ENCODE measurements at places on chromosomes 5 and 9.
A peak's percentile ranks its signal among the peaks of the same experiment; 100 is the strongest.

- DNase-seq = no peak
Observed at GRCh38 chr9:76101491-76101890, 211.0 kb downstream of the PCSK5 start.

DNA sequence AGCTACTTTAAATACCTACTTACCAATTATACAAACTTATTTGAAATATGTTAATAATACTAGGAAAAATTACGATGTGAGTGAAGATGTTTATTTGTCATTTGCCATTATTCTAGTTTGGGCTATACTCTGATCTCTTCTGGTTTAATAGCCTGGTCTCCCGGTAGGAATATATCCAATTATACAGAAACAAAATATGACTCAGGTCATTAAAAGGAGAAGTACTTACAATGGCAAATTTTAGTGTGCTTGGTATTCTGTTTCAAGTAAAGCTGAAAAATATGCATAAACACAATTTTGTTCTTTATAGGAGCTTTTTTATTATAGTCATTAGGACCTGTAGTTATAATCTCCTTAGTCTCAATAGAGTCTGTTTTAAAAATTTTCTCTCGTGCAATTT, 176.8 kb downstream of the SLCO4C1 start:
- DNase-seq = no peak

- DNase-seq = peak; percentile 54
Observed at GRCh38 chr5:110054240-110054639, 364.5 kb downstream of the MAN2A1 start.

DNA sequence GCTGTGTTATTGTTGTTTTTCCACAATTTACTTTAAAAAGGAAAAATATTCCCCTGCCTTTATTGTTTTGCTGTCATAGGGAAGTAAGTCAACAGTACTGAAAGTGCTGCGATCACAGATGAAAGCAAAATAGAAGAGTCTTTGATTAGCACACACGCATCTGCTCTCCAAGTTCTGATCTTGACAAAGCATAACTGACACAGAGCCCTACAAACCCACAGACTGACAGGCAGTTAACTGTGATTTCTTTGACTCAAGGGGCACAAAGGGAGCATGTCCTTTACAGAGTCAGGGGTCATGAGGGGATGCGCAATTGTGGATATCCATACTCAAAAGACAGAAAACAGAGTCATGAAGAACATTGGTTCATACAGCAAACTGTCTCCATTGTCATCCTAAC, 123.7 kb downstream of the SNCAIP start:
- DNase-seq = no peak

- no peak for DNase-seq
Observed at GRCh38 chr5:99285606-99286005, 356.8 kb upstream of the CHD1 start.

GRCh38 chr9:118088090-118088489, 383.9 kb downstream of the TLR4 start:
- DNase-seq = no peak

DNA sequence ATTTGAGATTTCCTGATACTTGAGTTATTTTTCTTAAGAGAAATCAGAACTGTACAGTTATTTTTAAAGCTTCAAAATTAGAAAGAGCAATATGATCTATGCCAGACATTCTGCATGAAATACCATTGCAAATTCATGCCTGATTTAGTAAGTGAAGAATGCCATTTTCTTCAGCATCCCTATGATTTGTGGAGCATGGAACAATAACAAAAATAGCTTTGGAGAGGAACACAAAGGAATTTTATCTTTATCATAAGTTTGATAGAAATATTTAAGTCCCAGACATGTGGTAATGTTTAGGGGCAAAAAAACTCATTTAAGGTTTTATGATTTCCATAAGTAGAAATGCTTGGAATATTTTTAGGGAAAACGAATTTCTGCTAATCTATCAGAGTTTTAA, 1863.4 kb downstream of the EFNA5 start:
- DNase-seq = no peak

DNA sequence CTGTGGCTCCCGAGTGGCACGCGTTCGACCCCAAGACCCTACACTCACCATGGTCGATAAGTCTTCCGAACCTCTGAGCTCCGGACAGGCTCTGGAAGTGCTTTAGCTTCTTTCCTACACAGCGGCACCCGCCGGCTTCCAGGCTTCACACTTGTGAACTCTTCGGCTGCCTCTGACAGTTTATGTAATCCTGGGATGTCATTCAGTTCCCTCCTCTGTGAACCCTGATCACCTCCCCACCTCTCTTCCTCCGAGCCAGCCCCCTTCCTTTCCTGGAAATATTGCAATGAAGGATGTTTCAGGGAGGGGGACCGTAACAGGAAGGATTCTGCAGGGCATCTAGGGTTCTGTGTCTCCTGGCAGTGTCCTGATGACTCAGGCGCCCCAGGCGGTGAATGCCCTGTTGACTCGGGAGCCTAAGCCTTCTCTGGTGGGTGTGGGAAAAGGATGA, at the start of gene CD14:
Gene CD14, minus strand, starts transcription at position 155 of the 451 bp plus-strand sequence. Its CDS starts 104 bp downstream, at position 51.
- no peak for DNase-seq

DNA sequence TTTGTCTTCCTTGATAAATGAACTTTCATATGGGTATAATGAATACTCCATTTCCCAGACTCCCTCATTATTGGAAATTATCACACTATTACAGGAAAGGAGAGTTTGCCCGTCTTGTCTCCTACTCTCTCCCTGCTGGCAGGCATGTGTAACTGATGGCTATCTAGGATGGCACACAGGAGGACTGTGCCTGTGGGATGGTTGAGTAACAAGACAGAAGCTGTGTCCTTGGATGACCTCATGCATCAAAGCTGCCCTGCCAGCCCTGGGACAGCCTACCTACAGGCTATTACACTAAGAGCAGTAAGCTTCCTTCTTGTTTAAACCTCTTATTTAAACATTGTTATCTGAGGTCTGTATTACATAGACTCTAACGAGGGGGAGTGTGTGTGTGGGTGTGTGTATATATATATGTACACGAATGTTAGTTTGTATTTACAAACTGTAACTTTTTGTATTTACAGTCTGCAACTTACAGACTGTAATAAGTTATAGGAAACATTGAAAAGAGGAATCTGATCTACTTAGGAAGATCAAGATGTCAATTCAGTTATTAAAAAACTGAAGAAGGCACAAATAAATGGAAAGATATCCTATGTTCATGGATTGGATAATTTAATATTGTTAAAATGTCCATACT, 247.6 kb upstream of the ACO1 start:
- DNase-seq = no peak

- no peak for DNase-seq
Observed at GRCh38 chr5:59326596-59326995, 566.9 kb downstream of the PDE4D start.

- no peak for DNase-seq
Observed at GRCh38 chr9:105963343-105964099, 269.2 kb downstream of the TMEM38B start.

- DNase-seq = no peak
Observed at GRCh38 chr5:33277061-33277650, 163.6 kb upstream of the TARS1 start.

DNA sequence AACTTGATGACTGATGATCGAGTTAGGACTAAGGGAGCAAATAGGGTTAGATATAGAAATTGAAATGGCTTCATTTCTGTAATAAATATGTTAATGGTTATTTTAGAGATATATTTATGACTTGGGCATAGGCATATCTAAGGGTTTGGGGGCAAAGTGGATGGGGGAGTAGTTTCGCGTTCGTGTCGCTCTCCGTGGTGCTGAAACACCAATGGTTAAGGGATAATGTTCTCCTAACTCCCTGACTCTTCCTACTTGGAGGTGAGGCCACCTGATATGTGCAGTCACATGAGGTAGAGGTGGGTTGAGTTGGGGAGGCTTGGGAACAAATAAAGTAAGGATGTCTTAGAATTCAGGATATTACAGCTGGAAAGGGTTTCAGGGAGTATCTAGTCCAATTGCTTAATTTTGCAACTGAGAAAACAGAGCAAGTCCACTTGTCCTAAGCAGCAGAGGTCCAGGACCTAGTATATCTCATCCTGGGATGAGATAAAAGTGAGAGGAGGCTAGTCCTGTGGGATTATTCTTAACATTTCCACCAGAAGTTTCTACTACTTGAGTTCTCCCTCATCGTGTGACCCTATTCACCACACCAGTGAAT, 44.0 kb upstream of the MAP1B start:
- DNase-seq = no peak

- no peak for DNase-seq
Observed at GRCh38 chr9:73549991-73550390, 398.3 kb downstream of the ANXA1 start.

GRCh38 chr9:76502746-76503145, 43.8 kb downstream of the GCNT1 start:
- no peak for DNase-seq

DNA sequence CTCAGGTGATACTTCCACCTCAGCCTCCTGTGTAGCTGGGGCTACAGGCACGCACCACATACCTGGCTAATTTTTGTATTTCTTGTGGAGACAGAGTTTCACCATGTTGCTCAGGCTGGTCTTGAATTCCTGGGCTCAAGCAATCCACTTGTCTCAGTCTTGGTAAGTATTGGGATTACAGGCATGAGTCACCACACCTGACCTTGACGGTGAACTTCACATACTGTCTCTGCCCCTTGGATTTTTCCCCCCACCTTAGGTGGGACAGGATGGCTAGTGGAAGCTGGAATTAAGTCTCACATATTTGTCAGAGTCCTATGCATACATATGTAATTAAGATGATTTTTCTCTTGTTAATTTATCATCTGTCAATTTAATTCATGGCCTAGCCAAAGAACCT, 20.9 kb upstream of the RFK start:
- no peak for DNase-seq

DNA sequence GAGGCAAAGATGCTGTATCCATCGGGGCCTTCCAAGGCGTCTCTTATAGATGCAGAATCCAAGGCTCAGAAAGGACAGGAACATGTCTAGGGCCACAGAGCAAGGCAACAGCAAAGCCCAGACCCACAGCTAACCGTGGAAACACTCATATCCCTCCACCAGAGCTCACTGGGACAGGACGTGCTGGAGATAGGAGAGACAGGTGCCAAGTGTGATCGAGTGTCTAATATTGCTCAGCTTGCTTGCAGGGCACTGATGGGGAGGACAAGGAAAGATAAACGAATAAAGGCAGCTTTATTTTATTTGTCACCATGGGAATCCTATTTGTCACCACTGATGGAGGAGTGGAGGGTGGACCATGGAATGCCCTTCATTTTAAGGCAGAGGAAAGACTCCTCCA, 44.0 kb upstream of the AKNA start:
- no peak for DNase-seq

GRCh38 chr5:64939772-64940510, 171.2 kb downstream of the CWC27 start:
- DNase-seq = no peak

- DNase-seq = no peak
Observed at GRCh38 chr5:178284093-178284675, 51.6 kb upstream of the PHYKPL start.

DNA sequence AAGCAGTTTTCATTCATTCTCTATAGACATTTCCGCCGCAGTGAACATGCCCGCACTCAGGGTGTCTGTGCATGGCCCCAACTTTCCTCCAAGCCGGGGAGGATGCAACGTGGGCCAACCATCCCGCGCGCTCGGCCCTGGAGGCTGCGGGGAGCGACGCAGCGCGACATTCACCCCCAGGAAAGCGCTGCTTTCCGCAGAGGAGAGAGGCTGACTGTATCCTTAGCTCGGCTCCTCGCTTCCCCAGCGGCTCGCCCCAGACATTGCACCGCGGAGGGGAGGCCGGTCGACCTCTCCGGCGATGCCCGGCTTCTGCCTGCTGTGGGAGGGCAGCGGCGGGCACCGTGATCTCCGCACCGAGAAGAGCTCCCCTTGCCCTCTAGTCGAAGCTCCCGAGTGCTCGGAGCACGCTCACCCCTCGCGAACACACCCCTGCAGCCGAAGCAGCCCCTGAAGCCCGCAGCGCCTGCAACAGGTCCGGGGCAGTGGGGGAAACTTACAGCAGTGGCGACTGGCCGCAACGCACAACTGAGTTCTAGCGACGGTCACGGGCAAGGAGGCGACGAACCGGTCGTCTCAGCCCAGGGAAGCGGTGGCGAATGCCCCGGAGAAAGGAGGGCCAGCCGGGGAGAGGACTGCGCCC, 600 bp downstream of the ENC1 start:
- DNase-seq = no peak

- DNase-seq = no peak
Observed at GRCh38 chr9:137103206-137103999, 11.1 kb downstream of the DPP7 start.

- DNase-seq = no peak
Observed at GRCh38 chr5:126044931-126045565, 378.2 kb upstream of the GRAMD2B start.

- DNase-seq = no peak
Observed at GRCh38 chr5:54848581-54848980, 136.8 kb downstream of the ESM1 start.

DNA sequence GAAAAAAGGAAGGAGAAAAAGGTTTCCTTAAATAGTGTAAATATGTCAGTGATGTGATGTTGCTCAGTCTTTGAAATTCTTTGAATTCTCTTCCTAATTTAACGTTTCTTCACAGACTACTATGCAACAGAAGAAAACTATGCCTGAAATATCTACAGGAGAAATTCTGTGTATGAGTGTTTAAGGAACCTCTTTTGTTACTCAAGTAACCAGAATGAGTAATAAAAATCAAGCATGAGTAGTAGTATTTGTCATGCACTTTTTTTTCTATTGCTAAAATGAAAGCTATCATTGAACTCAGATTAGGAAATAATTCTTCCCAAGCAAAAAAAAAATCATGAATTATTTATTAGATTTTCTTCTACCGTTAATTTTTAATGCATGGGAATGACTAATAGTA, 20.3 kb upstream of the THG1L start:
- DNase-seq = no peak

DNA sequence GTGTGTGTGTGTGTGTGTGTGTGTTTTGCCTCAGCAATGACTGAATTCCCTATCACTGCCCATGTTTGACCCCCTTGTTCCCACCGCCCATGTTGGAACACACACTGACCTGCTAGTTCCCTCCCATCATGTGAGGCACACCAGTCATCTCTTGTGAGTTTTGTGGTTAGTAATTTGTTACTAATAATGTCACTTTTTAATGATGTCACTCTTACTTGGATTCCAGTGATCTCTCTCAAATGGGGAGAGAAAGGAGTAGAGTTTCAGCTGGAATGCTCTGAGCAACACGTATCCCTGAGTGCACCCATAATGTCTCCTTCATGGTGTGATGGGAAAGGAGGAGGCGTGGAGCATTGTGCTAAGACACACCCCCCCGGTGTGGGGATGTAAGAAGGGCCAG, 172.6 kb downstream of the SH3GL2 start:
- DNase-seq = no peak

GRCh38 chr9:16062542-16063240, 509.8 kb downstream of the CCDC171 start:
- no peak for DNase-seq
